GDM1 (cell line): ENCODE measurements at places on chromosomes 11 and 22.

DNA sequence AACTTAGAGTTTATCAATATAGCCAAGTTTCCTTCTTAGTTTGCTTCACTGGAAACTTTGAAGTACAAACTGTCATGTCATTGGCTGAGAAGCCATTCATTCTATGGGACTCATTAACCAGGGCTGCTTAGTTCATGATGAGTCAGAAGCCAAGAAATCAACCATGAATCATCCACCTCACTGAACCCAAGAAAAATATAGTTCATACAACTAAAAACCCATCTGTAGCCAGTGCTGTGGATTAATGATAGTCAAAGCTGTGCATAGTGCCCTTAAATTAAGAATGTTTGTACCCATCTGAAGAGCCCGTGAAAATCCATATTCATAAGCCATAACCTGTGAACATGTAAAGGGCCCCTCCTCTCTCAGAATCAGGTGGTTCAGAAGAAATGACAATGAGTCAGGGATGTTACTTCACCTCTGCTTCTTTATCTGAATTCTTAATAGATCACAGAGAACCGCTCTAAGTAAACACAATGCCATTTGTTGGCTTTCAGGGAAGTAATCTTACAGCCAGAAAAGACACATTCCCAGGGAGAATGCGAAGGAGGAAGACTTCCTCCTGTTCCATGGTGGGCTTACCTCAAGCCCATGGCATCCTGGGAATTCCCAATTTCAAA lies 25.4 kb downstream of the MMP20 start:
- DNase-seq = no peak

DNA sequence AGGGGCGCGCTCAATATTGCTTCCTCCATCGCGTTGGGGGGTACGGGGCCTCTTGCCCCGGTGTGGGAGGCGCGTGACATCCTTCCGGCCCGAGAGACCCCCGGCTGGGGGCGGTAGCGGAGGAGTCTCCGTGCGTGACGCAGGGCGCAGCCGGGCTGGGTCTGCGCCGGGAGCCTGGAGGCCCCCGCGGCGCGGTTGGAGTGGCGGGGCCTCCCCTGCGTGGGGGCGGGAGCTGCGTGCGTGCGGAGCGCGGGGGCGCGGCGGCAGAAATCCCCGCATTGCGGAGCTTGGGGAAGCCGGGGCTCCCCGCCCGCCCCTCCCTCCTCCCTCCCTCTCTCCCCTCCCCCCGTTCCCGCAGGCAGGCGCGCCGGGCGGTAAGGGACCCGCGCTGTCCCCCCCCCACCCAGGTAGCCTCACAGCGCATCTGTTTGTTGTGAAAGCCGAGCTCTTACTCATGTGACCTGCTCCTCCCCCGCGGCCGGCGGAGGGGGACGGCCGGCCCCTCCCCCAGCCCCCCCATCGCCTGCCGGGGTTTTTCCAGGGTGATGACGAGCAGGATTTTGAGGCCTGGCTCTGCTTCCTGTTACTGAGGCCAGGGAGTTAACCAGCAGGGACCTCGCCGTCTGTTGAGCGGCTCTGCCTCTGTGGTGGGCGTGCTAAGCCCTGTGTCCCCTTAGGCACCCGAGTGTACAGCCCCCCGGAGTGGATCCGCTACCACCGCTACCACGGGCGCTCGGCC lies 1.6 kb downstream of the PIM3 start:
- peak; percentile 34 for DNase-seq

DNA sequence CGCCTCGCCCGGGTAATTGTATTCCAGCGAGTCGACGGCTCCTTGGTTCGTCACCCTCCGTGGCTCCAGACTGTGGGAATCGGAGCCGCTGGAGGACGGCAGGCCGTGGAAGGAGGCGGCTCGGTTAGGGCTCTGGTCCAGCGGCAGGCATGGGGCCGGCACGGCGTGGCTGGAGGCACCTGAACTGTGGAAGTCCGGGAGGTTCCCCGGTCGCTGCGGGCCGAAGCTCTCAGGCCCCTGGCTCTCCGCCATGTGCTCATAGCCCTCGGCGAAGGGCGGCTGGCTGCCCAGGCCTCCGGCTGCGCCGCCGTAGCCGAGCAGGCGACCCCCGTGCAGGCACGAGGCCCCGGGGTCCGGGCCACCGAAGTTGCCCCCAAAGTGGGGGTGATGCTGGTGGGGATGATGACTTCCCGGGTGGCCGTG lies 1.7 kb downstream of the MN1 start:
- DNase-seq = no peak

- DNase-seq = no peak
Measured at GRCh38 chr11:113167599-113167998, 146.8 kb upstream of the TTC12 start.

DNA sequence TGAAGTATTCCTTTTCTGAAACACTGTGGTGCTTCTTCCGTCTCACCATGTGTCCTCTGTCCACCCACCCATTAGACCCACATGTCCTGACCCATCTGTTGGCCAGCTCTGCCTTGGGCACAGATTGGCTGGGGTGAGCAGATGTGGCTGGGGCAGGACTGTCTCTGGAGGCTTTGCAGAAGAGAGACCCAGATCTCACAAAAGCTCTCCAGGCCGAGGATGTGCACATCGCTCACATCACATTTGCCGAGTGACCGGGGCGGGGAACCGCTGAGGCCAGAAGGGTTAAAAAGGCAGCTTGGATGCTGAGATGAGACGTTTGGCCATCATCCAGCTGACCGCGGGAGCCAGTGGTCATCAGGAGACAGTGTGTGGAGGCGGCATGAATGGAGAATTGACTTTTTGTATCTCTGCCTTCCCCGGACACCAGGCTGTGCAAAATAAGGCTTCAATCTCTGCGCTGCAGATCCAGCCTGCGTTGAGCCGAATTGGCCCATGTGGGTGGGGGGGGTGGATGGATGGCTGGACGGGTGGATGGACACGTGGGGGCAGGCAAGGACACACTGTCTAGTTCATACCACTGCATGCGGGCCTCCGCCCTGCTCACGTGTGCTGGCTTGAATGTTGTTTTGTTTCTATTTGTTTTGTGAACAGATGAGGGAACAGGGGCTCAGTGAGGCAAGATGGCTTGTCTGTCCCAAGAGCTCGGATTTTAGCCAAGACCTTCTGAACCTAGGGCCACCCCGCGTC lies 6.1 kb downstream of the IFITM10 start:
- no peak for DNase-seq

- no peak for DNase-seq
Measured at GRCh38 chr22:43747877-43748276, 64.2 kb downstream of the EFCAB6 start.

DNA sequence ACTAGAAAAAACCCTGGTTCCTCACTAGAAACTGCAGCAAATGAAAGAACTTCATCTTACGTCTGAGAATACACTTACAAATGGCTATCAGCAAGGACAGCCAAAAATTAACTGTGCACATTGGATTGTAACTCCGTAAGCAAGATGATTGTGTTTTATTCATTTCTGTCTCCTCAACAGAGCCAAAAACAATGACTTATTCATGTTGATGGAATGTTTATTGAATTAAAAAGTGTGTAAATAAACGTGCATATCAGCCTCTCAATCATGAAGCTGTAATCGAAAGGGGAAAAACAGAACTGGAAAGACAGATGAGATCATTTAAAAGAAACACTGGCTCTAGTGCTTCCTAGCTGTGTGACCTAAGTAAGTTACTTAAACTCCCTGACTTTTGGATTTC lies 307.5 kb upstream of the ZC3H12C start:
- DNase-seq = no peak

- no peak for DNase-seq
Measured at GRCh38 chr22:23498811-23499798, 81.0 kb downstream of the IGLL1 start.

DNA sequence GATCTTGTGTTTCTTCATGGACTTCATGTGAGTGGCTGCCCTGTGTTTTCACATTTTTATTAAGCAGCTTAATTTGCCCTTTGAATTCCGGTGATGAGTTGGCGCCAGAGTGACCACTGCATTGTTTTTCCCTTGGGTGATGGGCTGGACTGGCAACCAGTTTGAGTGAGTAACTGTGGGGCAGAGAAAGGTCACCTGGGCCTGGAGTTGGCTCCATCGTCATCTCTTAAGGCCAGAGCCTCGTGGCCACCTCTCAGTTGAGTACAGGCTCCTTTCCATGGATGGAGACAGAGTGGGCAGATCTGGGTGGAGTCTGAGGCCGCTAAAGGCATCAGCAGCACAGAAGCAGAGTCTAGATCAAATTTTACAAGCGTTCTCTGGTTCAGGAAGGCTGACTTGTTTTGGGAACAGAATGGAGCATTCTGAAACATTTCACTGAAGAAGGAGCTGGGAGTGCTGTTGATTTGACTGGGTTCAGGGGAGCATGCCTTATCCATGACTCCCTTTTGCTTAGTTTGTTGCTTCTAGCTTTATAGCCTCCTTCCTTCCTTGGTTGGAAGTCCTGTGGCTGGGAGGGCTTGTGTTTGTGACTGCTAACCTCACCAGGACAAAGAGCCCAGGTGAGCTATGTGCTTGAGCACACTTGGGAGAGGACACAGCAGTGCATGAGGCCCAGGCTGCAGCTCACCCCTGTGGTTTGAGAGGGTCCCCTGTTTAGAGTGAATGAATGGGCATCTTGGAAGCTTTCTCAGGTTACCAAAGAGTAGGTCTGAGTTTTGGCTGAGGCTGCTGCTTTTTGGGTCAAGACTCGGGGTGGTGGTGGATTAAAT lies 7.8 kb downstream of the BCR start:
- no peak for DNase-seq

- DNase-seq = no peak
Measured at GRCh38 chr11:47551086-47551485, 1.8 kb downstream of the CELF1 start.

DNA sequence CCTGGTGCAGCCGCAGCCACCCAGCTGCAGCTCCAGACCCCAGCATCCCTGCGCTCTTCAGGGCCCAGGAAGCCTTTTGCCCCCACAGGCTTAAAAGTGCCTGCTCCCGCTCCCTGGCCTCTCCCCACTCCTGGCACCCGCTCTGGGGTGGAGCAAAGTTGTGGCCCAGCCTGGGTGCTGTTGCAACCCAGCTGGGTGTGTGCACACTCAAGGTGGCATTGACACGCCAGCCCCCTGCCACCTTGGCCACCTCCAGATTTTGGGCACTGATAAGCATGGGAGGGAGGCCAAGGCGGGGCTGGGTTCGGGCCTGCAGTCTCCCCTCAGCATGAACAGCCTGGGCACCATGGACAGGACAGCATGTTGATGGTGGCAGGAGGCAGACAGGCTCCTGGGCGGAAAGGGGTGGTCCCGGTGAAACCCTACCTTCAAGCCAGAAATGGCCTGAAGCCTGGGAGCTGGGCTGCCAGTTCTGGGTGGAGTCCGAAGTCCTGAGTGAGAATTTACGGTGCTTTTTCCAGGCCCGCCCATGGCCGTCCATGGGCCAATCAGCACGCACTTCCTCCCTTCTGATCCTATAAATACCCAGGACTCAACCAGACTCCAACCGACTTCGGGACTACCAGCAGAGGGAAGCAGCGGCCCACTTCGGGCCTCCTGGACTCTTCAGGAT lies 23.6 kb upstream of the RNASEH2C start:
- DNase-seq = no peak
